Activated CD8-positive, alpha-beta T cell treated with anti-CD3 and anti-CD28 coated beads for 36 hours (primary cell): ENCODE measurements at places on chromosomes 11 and 22.

- no peak for DNase-seq
Observed at GRCh38 chr11:34546511-34547209, 33.1 kb upstream of the ELF5 start.

- DNase-seq, result no peak
Observed at GRCh38 chr11:45827123-45827522, 20.2 kb upstream of the CRY2 start.

- DNase-seq, result no peak
Observed at GRCh38 chr11:101478587-101479369, 105.0 kb downstream of the TRPC6 start.

DNA sequence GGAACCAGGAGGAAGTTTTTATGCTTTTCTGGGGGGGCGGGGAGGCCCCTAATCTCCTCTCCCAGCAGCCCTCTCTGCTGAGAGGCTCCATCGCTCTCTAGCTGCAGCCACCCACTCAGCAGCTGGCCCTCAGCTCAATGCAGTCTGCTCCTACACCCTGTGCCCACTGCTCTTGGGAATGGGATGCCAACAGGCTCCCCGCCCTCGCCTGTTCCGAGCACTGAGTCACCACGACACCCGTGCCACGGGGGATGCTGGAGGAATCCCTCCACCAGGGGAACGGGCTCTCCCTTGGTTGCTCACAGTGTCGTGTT, 23.5 kb upstream of the SUSD2 start:
- DNase-seq, result peak; percentile 52

DNA sequence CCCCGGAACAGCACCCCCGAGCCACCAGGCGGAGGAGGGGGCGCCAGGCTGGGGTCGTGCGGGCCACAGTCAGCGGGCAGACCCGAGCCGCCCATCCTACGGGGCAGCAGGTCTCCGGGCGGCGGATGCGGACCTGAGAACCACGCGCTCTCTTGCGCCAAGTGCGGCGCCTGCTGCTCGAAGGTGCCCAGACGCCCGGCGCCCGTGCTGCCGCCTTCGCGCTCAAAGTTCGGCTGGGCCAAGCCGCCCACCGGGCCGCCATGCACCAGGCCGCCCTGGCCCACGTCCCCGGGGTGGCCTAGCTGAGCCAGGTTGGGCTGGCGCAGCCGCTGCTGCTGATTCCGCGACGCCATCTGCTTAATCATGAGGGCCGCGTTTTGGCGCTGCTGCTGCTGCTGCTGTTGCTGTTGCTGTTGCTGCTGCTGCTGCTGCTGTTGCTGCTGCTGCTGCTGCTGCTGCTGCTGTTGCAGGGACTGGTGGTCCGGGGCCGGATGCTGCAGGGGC, 3.0 kb downstream of the MN1 start:
- no peak for DNase-seq

DNA sequence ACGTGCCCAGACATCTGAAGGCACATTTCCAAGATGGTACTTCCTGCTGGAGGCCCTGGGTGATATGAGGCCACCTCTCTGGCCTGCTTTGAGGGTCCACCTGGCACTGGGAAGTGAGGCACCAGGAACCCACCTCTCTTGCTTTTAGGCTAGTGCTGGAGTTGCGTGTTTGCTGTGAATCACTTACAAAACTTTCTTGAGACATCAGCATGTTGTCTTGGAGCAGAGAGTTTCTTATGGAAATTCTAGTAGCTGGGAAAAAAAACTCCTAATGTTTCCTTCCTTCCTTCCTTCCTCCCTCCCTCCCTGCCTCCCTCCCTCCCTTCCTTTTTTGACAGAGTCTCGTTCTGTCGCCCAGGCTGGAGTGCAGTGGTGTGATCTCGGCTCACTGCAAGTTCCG, 341.3 kb downstream of the MIAT start:
- no peak for DNase-seq

- DNase-seq, result peak; percentile 22
Observed at GRCh38 chr11:65887723-65888162, 528 bp downstream of the FIBP start.

DNA sequence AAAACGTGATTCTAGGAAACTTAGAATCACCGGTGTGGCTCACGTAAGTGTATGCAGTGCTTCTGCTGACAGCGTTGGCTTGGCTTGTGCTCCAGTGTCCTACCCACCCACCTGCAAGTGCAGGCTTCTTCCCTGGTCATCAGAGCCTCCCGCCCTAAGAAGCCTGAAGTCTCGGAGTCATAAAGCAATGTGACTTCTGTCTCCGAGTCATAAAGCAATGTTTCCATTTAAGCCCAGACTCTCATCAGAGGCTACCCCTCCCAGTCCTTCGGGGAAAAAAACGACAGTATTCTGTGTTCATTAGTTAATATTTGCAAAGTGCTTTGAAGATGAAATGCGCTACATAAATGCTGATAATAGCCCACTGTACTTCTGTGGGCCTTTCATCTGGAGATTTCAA, 293.8 kb downstream of the OPCML start:
- DNase-seq, result no peak

GRCh38 chr11:64859542-64860414, 15.3 kb upstream of the CDC42BPG start:
- DNase-seq, result peak; percentile 88

DNA sequence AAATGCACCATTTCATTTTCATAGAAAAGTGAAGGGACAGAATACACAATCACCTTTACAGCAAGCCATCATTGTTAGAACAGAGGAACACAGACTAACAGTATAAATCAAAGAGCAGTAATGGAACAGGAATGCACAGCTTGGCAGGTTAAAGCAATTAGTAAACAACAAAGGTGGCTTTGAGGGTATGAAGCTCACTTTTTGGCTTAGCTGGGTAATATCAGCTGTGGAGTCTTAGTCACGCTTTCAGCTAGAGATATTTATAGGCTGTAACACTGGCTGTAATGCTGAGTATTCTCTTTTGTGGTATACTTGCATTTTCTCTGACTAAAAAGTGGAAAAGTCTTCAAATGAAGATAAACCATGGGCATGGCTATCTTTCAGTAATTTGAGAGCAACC, 1780.5 kb downstream of the LRRC4C start:
- DNase-seq, result no peak

DNA sequence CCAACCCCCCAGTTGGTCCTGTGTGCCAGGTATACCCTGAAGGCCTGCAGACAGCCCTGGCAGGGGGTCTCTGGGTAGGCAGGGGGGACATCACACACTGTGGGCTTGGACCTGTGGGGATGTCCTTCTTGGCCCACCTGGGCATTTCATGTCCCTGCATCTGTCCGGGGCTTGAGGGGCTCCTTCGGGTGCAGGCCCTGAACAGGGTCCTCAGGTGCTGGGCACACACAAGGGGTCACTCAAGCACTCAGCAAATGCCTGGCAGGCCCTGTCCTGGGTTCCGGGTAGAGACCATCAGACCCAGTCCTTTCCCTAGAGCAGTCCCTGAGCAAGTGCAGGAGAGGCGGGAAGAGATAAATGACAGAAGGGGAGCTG, 70.5 kb upstream of the WNT11 start:
- DNase-seq, result no peak

- no peak for DNase-seq
Observed at GRCh38 chr11:19474954-19475721, 234.4 kb upstream of the E2F8 start.

DNA sequence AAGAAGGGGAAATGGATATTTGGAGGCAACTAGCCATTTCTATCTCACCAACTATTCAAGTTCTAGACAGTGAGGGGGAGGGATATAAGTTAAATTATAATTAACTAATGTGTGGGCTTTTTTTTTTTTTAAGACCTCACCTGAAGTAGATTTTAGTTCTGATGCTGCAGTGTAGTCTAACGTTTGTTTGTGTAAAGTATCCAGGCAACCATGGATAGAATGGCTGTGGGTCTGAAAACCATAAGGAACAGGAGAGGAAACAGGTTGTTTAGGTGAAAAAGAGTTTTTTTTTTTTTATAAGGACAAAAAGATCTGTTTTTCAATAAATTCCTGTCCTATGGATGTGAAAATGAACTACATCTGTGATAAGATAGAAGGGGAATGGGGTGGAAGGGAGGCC, 262.4 kb upstream of the PLET1 start:
- no peak for DNase-seq

- no peak for DNase-seq
Observed at GRCh38 chr11:85699957-85700741, 14.2 kb upstream of the CCDC89 start.

- no peak for DNase-seq
Observed at GRCh38 chr22:37663521-37664140, 5.1 kb downstream of the PDXP start.

DNA sequence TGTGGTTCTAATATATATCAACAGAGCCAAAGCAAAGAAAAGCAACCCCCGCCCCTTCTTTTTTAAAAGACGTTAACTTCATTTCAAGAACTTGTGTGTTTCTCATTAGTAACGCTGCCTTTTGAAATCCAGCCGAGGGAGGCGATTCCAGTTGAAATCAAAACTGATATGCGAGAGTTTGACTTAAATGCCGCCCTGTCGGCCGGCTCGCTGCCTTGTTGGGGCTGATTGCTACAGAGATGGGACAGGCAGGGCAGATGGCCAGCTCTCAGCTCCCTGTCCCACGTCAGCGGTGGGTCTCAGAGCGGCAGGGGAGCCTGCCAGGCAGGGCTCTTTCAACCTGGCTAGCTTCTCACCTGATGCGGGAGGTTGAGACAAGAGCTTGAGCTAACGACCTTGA, 51.9 kb upstream of the ALX4 start:
- DNase-seq, result no peak

DNA sequence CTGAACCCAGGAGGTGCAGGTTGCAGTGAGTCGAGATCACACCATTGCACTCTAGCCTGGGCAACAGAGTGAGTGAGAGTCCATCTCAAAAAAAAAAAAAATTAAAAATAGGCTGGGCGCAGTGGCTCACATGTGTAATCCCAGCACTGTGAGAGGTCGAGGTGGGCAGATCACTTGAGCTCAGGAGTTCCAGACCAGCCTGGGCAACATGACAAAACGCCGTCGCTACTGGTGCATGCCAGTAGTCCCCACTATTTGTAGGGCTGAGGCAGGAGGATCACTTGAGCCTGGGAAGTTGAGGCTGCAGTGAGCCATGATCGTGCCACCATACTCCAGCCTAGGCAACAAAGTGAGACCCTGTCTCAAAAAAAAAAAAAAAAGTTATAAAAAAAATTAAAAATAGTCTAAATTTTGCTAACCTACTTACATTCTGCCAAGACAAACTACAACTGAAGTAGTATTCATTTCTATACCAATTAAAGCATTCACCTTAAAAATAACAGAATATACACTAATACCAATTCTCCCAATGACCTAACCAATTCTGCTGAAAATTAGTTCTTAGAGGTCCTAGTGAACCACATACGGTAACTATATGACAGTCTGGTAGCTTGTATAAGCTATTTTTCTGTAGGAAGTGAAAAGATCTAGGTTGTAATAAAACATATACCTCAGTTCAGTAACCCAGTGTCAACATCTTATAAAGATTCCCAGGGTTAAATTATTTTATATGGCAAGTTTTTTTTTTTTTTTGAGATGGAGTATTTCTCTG, 7.1 kb downstream of the DDX6 start:
- no peak for DNase-seq

DNA sequence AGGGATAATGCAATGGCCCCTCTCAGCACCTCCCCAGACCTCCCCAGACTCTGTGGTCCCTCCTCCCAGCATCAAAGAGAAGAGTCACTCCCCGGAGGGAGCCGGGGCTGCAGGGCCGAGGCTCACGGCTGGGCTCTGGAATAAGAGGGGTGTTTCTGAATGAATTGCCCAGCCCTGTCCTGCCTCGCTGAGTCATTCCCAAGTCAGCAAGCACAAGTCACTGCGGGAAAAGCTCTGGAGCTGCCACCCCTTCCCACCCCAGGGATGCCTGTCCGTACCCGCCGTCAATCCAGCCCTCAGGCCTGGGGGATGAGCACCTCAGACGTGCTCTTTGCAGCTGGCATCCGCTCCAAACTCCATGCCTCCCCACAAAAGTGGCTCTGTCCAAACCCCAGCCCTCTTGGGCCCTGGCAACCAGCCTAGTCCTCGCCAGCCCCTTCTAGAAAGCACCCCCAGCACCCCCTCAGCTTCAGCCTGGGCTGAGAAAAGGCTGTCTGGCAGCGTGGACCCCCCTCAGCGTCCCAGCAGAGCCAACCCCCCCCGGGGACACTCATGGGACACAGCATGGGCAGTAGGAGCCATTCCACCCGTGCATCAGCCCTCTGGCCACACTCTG, 22.7 kb downstream of the CELSR1 start:
- no peak for DNase-seq

DNA sequence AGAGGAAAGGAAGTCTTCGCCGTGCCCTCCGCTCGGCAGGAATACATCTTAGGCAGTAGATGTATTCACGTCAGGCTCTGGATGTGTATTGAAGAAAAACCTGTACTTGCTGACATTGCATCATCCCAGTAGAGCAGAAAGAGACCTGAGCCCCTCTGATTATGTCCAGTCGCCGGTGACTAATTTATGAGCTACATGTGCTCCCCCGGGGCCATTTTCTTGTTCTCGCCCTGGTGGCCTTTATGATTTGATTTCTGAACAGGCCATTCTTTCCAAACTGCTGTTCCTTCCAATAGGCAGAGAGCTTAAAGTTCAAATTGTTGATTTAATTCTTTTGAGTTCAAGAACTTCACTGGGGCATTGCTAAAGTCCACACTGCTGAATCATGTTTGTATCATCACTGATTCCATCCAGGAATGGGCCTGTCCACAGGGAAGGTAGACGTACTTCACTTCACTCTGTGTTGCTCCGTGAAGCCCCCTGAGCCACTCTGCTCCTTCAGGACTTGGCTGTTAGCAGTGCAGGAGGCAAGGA, 137.3 kb upstream of the RASSF10 start:
- DNase-seq, result no peak

- DNase-seq, result no peak
Observed at GRCh38 chr11:101428918-101429317, 154.9 kb downstream of the TRPC6 start.

DNA sequence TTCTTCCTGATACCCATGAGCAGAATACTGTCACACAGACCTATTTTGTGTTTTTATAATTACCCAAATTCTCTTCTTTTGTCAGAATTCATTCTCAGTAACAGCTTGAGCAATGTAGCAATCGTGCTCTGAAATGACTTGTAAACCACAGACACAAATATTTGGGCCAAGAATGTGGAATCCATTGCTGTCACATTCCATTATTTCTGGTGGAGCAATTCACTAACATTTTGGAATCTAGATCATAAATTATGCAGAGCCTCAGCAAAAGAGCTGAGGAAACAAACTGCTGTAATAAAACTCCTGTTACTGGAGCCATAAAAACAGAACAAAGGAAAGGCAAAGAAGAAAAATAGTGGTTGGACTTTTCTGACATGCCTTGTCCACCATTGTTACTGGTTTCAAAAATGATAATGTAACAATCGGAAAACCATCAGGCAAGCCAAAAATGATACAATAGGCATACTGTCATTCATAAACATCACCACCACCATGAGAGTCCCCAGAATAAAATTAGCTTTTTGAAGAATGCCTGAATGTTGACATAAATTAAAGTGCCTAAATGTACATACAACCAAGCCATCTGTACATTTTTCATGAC, 223.4 kb upstream of the PITPNB start:
- DNase-seq, result no peak
